ENCODE measurements at places on chromosomes 4 and X.

GRCh38 chr4:41787931-41788330 is 39.4 kb upstream of the PHOX2B start:
- no peak overlapping the region for H3K4me3 ChIP-seq
- H3K4me1 ChIP-seq, result no peaks in the 10 kb centered on the region
- DNase-seq, result no peak
- H3K27ac ChIP-seq, result no peak overlapping the region

GRCh38 chr4:145984563-145984962 is 45.9 kb upstream of the ZNF827 start:
- DNase-seq, result no peak
- H3K27me3 ChIP-seq, result no peaks in the 10 kb centered on the region
- no peaks in the 10 kb centered on the region for H3K4me1 ChIP-seq
- no peaks in the 10 kb centered on the region for H3K36me3 ChIP-seq
- no peak overlapping the region for H3K4me3 ChIP-seq

- peak; percentile 79 for DNase-seq
- peaks cover 44% of the 10 kb centered on the region for H3K4me1 ChIP-seq
- H3K27me3 ChIP-seq, result no peaks in the 10 kb centered on the region
- peak overlapping the region; percentile 47 for H3K4me3 ChIP-seq
Measured at GRCh38 chrX:1394731-1395501, 3.0 kb upstream of the SLC25A6 start.

DNA sequence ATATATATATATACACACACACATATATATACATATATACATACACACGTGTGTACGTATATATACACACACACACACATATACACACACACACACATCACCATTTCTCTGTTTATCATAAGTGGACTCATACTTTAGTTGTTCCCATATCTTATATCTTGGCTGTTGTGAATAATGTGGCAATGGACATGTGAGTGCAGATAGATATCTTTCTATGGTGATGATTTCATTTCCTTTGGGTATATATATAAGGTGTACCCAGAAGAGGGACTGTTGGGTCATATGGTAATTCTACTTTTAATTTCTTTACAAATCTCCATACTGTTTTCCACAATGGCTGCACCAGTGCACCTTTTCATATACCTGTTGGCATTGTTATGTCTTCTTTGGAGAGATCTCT is 105.9 kb downstream of the LARP1B start:
- no peak overlapping the region for H3K27ac ChIP-seq
- H3K27me3 ChIP-seq, result no peaks in the 10 kb centered on the region
- H3K4me1 ChIP-seq, result peaks cover 27% of the 10 kb centered on the region
- H3K36me3 ChIP-seq, result no peaks in the 10 kb centered on the region
- no peak overlapping the region for H3K4me3 ChIP-seq
- DNase-seq, result no peak

DNA sequence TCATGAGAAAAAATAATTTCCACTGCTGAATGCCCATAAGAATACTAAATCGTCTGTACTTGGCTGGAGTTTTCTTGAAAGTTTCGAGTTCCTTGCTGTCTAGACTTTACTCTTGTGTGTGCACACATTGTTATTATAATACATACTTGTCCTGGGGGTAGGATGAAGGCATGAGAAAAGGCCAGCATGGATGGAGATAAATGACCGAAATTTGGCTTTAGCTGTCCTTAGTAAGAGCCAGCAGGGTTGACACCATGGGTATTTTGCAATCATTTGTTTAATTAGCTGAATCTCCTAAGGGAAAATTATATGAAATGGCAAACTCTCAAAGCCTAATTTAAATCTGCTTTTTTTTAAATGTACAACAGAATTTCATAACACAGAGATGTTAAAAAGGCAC is 641.6 kb downstream of the ADGRL3 start:
- peaks cover 19% of the 10 kb centered on the region for H3K4me1 ChIP-seq
- H3K27ac ChIP-seq, result no peak overlapping the region
- no peak for DNase-seq
- peaks cover 1% of the 10 kb centered on the region for H3K36me3 ChIP-seq
- no peak overlapping the region for H3K4me3 ChIP-seq

DNA sequence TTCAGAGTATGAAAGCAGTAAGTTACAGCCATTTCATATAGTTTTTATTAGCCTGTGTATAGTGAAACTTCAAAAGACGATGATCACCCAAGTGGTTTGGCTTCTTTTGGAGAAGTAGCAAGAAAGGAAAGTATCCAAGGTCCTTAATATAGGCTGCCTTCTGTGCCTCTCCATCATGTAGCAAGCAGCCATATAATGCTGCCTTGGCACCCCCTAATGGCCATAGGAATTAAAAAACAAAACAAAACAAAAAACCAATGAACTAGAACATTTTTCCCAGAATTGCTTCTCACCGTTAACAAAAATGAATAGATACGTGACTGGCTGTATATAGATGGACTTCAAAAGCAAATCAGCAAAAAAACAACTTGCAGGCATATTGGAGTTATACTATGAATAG is 18.9 kb downstream of the LAMP2 start:
- H3K4me1 ChIP-seq, result peaks cover 9% of the 10 kb centered on the region
- H3K4me3 ChIP-seq, result no peak overlapping the region
- DNase-seq, result no peak
- H3K27ac ChIP-seq, result no peak overlapping the region
- H3K36me3 ChIP-seq, result peaks cover 2% of the 10 kb centered on the region
- no peaks in the 10 kb centered on the region for H3K27me3 ChIP-seq

DNA sequence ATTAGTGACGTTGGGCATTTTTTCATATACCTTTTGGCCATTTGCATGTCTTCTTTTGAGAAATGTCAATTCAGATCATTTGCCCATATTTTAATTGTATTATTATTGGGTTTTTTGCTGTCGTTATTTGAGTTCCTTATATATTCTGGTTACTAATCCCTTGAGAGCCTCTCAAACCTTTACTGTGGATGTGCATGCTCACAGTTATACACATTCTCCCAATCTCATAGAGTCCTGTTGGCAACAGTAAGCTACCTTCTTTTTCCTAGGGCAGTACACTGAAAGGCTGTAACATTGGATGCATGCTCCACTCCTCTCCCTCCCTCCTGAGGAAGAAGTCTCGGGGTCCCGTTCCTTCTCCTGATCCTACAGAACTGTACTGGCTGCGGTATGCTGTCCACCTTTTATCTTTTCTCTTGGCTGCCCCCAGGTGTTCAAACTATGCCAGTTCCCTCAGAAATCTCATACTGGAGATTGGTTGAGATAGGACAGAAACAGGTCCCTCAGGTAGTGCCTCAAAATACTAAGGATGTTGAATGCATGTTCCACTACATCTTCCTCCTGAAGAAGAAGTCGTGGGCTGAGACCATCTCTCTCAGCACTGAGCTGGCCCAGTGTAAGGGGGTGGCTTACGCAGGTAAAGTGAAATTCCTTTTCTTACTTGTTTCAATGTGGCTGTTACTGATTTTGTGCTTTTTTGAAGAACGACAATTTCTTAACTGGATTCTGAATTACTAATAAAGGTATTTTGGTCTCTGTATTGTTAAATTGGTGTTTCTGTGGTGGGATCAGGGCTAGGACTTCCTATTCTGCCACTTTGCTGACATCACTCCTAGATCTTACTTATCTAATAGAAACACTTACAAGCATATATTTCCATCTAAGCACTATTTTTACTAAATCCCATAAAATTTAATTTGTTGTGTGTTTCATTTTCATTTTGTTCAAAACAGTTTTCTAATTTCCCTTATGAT is 145.4 kb upstream of the HUWE1 start:
- no peaks in the 10 kb centered on the region for H3K36me3 ChIP-seq
- no peak for DNase-seq

DNA sequence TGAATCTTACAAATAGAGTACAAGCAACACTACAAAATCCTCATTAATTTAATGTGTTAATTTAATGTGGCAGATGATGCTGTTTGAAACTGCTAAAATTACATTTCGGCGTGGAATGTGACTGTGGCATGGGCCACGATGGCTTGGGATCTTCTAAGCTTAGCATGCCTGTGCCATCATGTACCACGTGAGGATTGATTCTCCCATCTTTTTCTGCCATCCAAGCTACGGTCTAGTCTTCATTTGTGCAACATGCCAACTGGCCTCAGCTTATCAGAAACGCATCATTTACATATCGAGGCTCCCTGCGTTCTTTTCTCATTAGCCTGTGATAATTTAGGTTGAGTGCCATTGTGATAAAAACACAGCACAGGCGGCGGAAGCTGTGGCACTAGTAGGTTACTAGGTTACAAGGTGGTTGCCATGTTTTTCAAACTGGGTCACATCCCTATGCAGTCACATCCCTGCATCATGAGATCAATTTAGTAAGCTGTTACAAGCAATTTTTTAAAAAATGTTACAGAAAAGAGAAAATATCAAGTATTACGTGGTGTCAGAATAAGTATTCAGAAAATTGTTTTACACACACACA is 189.9 kb upstream of the RBPJ start:
- H3K27me3 ChIP-seq, result peaks cover 2% of the 10 kb centered on the region
- no peak overlapping the region for H3K4me3 ChIP-seq
- no peaks in the 10 kb centered on the region for H3K36me3 ChIP-seq

- H3K4me3 ChIP-seq, result no peak overlapping the region
- H3K4me1 ChIP-seq, result no peaks in the 10 kb centered on the region
- DNase-seq, result no peak
Measured at GRCh38 chr4:9919047-9919446, 102.2 kb downstream of the SLC2A9 start.

DNA sequence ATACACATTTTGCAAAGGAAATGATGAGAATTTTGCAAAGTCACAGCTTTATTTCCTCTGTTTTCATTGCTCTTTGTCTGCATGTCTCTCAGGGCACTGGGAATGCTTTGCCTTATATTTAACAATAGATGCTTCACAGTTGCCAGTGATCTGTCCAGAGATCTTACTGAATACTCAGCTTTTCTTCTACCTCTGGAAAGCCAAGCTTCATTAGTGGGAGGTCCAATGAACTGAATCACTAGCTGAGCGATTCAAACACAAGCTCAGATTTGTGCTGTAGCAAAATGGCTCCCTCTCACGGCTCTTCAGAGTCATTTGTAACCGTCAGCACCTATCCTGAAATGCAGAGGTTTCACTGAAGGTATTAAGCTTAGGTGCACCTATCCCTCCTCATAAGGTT is 138.9 kb downstream of the DCLK2 start:
- H3K27me3 ChIP-seq, result no peaks in the 10 kb centered on the region
- H3K36me3 ChIP-seq, result peaks cover 2% of the 10 kb centered on the region
- H3K4me3 ChIP-seq, result no peak overlapping the region
- no peak for DNase-seq
- H3K4me1 ChIP-seq, result peaks cover 49% of the 10 kb centered on the region

DNA sequence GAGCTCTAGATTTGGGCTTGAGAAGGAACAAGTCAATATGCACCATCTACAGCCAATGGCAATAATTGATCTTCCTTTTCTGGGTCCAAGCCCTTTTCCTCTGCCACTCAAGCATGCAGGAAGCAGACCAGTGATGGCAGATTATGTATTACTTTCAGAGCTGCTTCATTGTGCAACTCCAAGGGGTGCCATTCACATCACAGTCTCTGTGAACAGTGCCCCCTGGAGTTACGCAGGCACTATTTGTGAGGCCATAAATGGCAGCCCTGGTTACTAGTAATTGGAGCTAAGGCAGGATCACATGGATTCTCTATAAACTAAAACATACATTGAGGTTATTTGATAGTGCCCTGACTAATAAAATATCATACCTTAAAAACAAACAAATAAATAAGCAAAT is 313.4 kb upstream of the SLC7A11 start:
- no peak overlapping the region for H3K4me3 ChIP-seq
- H3K27me3 ChIP-seq, result no peaks in the 10 kb centered on the region
- DNase-seq, result no peak
- H3K36me3 ChIP-seq, result no peaks in the 10 kb centered on the region

GRCh38 chr4:89177807-89178206 is 66.5 kb downstream of the TIGD2 start:
- H3K27ac ChIP-seq, result no peak overlapping the region
- no peaks in the 10 kb centered on the region for H3K36me3 ChIP-seq
- H3K27me3 ChIP-seq, result no peaks in the 10 kb centered on the region
- H3K4me1 ChIP-seq, result peaks cover 9% of the 10 kb centered on the region

DNA sequence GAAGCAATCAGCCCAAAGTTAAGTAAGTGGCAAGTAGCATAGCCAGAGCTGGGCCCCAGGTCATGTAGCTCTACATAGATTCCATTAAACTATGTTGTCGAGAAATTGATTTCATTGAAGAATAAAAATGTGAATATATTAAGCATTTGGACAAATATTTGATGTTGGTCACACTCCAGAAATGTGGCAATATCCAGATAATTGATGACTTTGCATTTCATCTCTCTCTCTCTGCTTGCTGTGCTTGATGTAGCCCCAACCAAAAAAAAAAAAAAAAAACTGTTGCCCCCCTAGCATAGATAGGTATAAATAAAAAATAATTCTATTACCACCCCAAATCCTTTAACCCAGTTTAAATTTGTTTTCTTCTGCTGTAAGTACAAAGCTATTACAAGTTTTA is 7.5 kb upstream of the NDST3 start:
- H3K36me3 ChIP-seq, result no peaks in the 10 kb centered on the region
- DNase-seq, result no peak
- H3K27me3 ChIP-seq, result no peaks in the 10 kb centered on the region
